Glutamatergic neuron (in vitro differentiated cells): ENCODE measurements at places on chromosomes 6 and 20.

GRCh38 chr20:17803765-17804164 is 104.0 kb downstream of the BANF2 start:
- DNase-seq: no peak

GRCh38 chr20:34114809-34115208 is 2.8 kb upstream of the EIF2S2 start:
- DNase-seq: no peak

DNA sequence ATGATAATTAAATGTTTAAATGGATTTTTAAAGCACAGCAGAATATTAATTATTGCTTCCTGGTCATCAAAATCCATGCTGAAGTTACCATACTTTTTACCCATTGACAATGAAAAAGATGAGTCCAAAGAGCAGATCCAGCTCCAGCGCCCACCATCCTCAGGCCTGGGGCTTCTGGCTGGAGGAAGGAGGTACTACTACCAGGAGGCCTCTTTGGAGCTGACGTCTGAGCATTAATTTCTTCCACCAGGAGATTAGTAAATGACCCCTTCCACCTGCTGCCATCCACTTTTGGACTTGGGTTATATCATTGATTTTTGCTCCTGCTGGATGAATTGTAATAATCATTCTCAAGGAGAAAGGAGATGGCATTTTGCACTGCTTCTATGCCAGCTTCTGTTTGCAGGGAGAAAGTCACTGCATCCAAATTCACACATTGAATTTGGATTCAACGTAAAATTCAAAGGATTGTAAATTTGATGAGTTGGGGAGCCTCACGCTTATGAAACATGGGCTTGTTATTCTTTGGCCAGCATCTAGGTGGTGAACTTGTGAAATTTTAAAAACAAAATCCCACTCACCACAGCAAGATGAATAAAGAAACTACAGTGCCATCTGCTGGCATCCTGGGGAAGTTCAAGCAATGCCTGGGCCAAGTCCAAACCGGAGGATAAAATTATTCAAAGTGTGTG is 121.8 kb downstream of the SASH1 start:
- DNase-seq: peak; percentile 74

DNA sequence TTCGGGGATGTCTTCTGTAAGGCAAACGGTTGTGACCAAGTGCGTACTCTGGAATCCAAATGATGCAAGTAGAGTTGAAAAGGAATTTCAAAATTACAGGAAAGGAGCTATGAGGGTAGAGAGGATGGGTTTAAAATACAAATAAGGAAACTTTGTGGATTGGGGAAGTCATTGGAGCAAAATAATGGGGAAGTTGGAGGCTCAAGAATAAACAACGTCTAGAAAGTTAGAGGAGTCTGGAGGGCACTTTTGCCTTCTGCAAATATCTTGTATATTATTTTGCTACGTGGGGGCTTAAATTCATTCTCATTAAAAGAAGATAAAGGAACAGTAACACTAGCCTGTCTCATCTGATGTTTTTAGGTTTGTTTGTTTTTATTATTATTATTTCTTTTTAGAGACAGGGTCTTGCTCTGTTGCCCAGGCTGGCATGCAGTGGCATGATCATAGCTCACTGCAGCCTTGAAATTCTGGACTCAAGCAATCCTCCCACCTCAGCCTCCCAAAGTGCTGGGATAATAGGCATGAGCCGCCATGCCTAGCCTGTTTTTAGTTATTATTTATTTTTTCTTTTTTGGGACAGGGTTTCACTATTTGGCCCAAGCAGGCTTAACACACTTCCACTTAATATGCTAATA is 55.0 kb upstream of the TNFAIP3 start:
- DNase-seq: no peak

GRCh38 chr20:23700931-23701330 is 12.1 kb upstream of the CST4 start:
- DNase-seq: no peak
